Effector memory CD4-positive, alpha-beta T cell (primary cell): ENCODE measurements at places on chromosomes 7 and 10.

DNA sequence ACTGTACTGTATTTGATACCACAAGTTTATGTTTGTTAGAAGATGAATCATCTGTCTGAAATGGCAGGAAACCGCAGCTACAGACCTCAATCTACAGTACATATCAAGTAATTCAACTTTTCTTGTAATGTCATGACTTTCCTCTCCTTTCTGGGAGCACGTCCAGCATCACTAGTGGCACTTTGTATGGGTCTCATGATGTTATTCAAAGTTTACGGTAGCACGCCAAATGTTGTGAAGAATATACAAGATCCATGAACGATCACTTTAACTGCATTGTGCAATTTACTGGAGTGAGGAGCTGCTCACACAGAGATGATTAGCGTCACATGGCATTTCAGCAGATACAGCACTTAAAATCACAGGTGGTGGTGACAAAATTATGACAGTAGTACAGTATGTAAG is 257.8 kb upstream of the GNAI1 start:
- no peak for DNase-seq

DNA sequence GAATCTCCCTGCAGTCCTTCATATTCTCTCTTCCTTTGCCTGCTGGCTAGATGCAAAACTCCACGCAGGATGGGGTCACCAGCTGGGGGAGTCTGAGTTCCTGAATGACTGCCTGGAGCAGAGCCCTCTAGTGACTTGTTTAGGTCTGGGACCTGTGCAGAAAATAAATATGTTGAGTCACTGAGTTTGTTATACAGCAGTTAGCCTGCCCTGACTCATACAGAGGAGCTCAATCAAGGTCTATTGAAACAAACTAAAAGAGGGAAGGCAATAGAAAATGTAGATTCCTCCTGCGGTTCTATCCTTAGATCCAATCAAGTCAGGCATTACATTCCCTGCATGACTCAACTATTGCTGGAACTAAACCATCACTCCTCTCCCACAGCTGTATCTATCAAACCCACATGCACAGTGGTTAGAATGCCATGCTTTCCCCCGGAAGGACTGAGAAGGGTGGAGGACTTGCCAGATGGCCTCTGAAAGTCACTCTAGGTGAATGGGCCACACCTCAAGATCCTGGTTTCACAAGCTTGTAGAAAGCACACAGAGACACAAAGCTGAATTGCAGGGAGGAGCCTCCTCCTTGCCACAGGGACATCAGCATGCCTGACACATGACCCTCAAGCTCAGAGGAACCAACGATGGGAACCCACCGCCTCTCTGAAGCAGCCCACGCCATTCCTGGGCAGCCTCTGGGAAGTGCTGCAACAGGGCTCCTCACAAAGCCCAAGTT is 73.9 kb downstream of the SH3PXD2A start:
- DNase-seq: no peak

GRCh38 chr7:75639071-75639885 is 99.5 kb downstream of the HIP1 start:
- DNase-seq: peak; percentile 12

- no peak for DNase-seq
These were observed 12.9 kb downstream of the TTYH3 start for GRCh38 chr7:2644562-2645273.

DNA sequence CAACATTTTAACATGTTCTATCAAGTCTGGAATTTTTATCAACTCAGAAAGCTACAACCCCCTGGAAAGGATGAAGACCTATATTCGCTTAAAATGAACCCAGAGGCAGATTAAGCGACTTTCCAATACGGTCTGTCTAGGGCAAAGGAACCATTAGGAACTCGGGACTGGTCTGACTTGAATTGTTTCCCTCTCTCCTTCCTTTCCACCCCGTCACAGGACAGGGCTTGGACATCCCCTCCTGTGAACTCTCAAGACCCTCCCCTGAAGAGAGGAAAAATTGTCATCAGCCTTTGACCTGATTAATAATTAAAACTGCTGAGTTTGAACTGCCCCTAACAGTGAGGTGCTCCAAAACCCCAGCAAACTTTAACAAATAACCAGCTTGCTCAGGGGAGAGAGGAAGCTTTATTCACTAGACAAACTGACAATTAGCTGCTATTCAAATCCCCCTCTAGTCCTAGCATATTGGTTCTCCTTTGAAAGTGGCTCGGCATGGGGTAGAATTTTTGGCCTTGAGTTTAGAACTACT is 22.6 kb upstream of the SLF2 start:
- no peak for DNase-seq

DNA sequence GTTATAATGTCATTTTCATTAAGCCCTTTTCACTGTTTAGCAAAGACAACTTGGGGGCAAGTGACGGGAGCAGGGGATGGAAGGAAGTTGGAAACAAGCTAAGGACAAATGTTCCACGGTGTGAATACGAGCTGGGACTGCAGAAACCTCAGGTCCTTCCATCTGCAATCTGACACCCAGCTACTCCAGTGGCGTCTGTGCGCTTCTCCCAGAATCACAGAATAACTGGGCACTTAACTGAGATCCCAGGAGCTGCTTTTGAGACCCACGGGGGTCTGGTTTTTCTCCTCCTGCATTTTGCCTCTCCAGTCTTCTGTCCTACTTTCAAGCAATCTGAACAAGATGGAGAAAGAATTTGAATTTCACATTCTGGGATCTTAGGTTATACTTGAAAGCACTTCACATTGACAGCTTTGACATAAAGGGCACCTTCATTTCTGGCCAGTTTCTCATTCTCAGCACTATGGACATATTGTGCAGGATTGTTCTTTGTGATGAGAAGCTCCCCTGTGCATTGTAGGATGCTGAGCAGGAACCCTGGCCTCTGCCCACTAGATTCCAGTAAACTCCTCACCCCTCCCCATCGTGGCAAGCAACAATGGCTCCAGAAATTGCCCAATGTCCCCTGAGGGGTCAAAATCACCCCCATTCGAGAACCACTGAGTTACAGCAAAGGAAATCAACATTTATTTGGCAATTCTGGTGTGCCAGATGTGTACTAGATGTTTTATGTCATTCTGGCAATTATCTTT is 194.1 kb downstream of the CACNB2 start:
- no peak for DNase-seq

GRCh38 chr10:45428611-45429510 is 54.8 kb downstream of the ALOX5 start:
- DNase-seq: no peak
